Epithelial cell of alveolus of lung (primary cell): ENCODE measurements at places on chromosomes 6 and 20. TPM values are rescaled to one million over a fixed set of nuclear protein-coding genes. Genes with fewer than 3 reads are reported as not detected.

The SIRPB1 gene
- 0.78 TPM in 1 of 2 replicates, not detected in the other for total RNA-seq

The ABHD16B gene
- not detected in 2 replicates for total RNA-seq

The ASIP gene
- total RNA-seq, result not detected in 2 replicates

The JAG1 gene
- total RNA-seq, result 12.5 and 16.3 TPM in 2 replicates

The ALDH8A1 gene
- 0.26 and 0.32 TPM in 2 replicates for total RNA-seq

The MICA gene
- total RNA-seq, result 13.7 and 29.2 TPM in 2 replicates

The SYCP2L gene
- total RNA-seq, result 0.13 TPM in 1 of 2 replicates, not detected in the other

The FGD2 gene
- total RNA-seq, result not detected in 2 replicates

The C20orf204 gene
- 0.13 and 2.0 TPM in 2 replicates for total RNA-seq

The BPIFB6 gene
- not detected in 2 replicates for total RNA-seq

The MKKS gene
- total RNA-seq, result 8.4 and 12.6 TPM in 2 replicates

The SYNCRIP gene
- 52.9 and 63.4 TPM in 2 replicates for total RNA-seq

The BHLHE23 gene
- total RNA-seq, result not detected in 2 replicates

The PRICKLE4 gene
- total RNA-seq, result 0.65 and 1.6 TPM in 2 replicates

The TRAPPC3L gene
- not detected in 2 replicates for total RNA-seq

The SOX18 gene
- total RNA-seq, result 0.13 and 2.4 TPM in 2 replicates

The DEFB132 gene
- total RNA-seq, result not detected in 2 replicates

The PLAGL1 gene
- 7.2 and 20.5 TPM in 2 replicates for total RNA-seq

The CLDN20 gene
- not detected in 2 replicates for total RNA-seq

The PDSS2 gene
- total RNA-seq, result 8.8 and 19.2 TPM in 2 replicates

The SMOC2 gene
- not detected in 2 replicates for total RNA-seq

The SLC24A3 gene
- 0.39 and 0.64 TPM in 2 replicates for total RNA-seq

The FAM50B gene
- 10.1 and 11.3 TPM in 2 replicates for total RNA-seq

The DNMT3B gene
- total RNA-seq, result 1.9 and 2.3 TPM in 2 replicates

The C20orf141 gene
- total RNA-seq, result not detected in 2 replicates

The TTK gene
- total RNA-seq, result 11.4 and 22.0 TPM in 2 replicates

The RBM24 gene
- 5.6 and 6.1 TPM in 2 replicates for total RNA-seq

The C6orf141 gene
- total RNA-seq, result 1.6 and 3.2 TPM in 2 replicates

The ERVFRD-1 gene
- total RNA-seq, result not detected in 2 replicates

The FRK gene
- 0.32 and 0.52 TPM in 2 replicates for total RNA-seq

The VPS16 gene
- 33.1 and 35.2 TPM in 2 replicates for total RNA-seq

The GSTA3 gene
- total RNA-seq, result not detected in 2 replicates

The PLCB4 gene
- 0.16 and 1.7 TPM in 2 replicates for total RNA-seq

The MROH8 gene
- 0.39 and 2.5 TPM in 2 replicates for total RNA-seq

The KAT14 gene
- 9.3 and 12.3 TPM in 2 replicates for total RNA-seq
